ENCODE measurements at places on chromosomes 3 and 15.
A peak's percentile ranks its signal among the peaks of the same experiment; 100 is the strongest.

DNA sequence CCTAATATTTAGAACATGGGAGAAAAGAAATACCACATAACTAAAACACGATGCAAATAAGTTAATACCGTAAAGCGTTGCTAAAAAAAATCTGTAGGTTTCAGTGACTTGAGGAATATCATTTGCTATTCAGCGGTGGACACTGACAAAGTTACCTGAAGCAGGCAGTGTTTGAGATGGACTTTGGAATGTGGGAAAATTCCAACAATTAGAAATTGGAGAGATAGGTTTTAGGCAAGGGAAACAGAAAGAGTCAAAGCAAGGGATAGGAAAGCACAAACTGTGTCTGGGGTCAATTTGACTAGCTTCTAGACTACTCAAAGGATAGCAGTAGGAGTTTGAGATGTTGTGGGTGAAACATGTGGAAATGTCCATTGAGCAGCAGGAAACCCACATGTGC lies 173.0 kb downstream of the TIGIT start:
- DNase-seq, result no peak

DNA sequence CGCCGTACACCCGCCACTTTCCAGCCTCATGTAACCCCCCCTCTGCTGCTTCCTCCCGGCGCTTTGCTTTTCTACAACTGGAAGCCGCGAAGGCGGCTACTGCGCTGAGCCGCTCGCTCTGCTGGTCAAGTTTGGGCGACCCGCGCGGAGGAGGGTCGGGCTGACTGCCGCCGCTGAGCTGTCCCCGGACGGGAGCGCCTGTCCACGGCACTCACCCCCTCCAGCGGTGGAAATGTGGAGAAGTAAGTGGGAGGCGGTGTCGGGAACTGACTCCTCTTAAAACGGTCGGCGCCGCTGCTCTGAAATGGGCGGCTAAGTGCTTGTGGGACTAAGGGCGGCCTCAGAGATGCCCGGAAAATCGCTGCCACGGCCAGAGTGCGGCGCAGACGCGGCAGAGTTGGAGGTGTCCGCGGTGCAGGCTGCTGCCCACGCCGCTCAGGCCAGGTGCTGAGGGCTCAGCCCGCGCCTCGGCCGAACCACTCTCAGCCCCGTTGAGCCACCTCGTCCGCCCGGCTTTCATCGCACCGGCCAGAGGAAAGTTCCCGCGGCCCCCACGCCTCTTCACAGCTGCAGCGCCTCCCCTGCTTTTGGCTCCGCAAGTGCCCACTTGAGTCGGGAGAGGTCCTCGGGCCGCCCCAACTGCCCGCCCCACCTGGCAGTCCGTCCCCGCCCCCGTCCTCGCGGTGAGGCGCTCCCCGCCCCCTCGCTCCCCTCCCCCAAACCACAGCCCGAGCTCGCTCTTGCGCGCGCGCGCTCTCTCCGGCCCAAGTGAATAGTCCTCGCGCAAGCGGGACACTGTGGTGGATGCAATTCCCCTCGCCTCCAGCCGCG lies at the start of gene EPHA6:
Gene EPHA6 (plus strand): TSS at position 775 of the 831 bp plus-strand sequence.
- peak; percentile 0 for DNase-seq

- no peak for DNase-seq
Measured at GRCh38 chr3:166554023-166554422, 716.8 kb upstream of the BCHE start.

DNA sequence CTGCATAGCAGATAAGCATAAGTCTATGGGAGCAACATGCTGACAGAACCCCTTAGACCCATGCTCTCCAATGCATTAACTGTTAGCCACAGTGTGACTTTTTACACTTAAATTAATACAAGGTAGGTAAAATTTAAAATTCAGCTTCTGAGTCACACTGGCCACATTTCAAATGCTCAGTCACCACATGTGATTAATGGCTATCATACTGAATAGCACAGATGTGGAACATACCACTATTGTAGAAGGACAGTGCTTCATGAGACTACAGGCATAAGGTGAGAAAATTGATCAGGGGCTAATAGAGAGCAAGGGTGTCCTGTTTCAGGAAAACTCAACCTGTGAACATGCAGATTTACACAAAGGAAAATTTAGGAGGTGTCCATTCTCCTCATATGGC lies 357.0 kb upstream of the SEMA6D start:
- peak; percentile 2 for DNase-seq

GRCh38 chr3:37862903-37863815 lies 1.5 kb downstream of the CTDSPL start:
- peak; percentile 14 for DNase-seq

- DNase-seq, result no peak
Measured at GRCh38 chr3:23038471-23038870, 164.7 kb upstream of the UBE2E2 start.

DNA sequence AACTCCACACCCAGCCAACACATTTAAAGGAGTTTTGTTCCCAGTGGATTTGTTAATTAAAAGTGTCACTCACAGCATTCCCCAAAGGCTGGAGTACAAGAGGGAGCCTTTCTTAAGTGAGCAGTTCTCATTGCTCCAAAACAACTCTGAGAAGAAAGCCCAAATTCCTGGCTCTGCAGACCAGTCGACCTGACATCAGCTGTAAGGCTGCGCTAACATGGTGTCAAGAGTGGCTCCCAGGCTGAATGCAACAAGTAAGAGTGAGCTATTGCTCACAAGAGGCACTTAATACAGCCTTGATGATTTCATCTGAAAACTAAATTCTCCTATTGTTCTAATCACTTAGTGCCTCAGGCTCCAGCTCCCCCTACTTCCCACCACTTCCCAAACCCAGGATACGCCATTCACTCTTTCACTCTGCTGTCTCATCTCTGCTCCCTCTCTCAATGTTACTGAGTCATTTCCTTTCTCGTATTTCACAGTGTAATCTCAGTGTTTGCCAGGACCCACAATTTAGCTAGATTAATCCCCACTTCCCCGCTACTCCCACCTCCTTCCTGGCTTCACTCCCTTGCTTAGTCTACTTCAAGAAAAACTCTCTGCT lies 81.8 kb downstream of the WWTR1 start:
- DNase-seq, result peak; percentile 99

DNA sequence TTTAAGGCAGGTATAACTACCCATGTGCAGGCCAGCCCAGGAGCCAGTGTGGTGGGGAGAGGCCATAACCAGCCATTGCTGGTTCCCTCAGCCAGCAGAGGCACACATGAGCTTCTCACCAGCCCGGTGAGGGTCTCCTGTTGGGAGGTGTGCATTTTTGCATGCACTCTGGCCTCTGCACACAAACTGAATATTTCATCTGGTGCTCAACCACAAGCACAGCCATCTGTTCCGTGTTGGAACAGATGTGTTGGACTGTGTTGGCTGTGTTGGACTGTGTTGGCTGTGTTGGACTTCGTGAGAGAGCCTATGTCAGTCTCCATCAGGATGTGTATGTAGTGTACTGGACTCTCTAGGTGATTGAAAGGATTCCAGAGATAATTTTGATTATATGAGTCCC lies 67.2 kb downstream of the RPL39L start:
- no peak for DNase-seq

GRCh38 chr3:126555795-126556636 lies 2.7 kb downstream of the C3orf22 start:
- no peak for DNase-seq

- DNase-seq, result peak; percentile 13
Measured at GRCh38 chr15:29968099-29968894, 114.5 kb upstream of the GOLGA8J start.

GRCh38 chr3:136952292-136952691 lies 5.5 kb upstream of the IL20RB start:
- DNase-seq, result peak; percentile 53

DNA sequence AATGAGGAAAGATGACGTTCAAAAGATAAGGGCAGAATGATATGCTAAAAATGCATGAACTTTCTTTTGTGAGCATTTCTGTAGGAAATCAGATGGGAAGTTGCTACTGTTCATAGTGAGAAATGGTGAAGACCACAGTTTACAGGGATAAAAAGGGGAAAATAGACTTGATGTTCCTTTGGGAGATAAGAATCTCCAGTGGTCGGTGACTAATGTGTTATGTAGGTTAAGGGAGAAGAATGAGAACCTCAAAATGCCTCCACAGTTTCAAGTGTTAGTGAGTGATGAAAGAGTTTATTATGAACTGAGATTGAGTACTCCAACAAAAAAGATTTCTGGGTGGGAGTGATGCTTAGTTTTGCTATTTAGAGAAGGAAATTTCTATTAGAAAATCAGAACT lies 247.2 kb downstream of the LSAMP start:
- peak; percentile 21 for DNase-seq

- no peak for DNase-seq
Measured at GRCh38 chr15:67820122-67820991, 5.0 kb upstream of the SKOR1 start.

DNA sequence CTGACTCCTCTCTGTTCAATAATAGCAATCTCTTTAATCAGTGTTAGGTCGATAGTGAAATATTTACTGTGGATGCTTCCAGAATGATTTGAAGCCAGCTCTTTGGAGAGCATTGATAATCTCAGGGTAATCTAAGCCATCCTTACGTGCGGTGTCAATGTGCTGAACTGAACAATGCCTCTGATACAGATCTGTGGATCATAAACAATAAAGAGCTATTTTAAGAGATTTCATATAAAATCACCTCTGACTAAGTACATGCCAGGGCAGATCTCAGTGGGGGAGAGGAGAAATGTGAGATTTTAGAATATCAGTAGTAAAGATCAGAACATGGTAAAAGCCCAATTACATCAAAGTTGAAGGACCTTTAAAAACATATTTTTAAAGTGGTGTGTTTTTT lies 319.3 kb upstream of the GBE1 start:
- DNase-seq, result no peak

DNA sequence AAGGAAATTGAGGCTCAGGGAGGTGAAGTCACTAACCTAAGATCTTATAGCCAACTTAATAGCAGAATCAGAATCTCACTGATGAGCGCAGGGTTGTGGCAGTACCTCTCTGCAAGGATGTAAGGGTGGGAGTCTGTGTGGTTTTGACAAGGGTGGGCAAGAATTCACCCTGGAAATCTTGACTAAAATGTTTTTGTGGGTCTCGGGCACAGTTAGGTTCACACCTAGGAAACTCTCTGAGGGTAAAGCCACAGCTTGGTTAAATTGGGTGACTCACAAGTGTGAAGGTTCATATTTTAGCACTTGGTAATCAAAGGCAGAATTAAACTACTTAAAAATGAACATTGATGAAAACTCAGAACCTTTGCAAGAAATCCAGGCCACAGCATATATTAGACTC lies 178.2 kb upstream of the EOMES start:
- no peak for DNase-seq

GRCh38 chr3:12938258-12938711 lies 96.9 kb upstream of the RPL32 start:
- DNase-seq, result no peak

DNA sequence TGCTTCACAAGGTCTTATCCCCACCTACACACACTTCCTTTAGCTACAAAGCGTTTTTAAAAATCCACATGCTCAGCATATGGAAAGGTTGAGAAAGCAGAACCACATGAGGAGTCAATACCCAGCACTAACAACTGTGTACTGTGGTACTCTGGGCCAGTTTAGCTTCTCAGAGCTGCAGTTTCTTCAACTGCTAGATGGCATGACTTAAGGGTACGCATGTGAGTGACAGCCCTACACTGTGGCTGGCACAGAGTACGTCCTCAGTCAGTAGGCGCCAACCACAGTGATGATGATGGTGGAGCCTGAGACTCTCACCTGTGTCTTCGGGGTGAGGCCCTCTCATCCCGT lies 17.4 kb downstream of the CCDC12 start:
- DNase-seq, result no peak

DNA sequence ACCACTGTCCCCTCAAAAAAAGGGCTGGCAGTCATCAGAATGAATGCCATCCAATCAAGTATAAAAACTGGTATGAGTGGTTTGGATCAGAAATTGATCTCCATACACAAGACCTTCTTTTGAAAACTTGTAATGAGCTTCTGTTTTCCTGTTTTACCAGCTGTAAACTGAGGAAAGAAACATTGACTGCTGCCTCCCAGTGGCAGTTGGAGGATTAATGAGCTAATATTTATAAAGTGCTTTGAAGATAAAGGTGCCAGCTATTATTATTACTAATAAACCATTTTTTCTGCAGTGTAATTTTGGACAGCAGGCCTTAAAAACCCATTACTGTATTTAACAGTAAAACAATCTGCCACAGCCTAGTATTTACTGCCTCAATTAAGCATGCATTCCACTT lies 11.4 kb downstream of the CHL1 start:
- no peak for DNase-seq

DNA sequence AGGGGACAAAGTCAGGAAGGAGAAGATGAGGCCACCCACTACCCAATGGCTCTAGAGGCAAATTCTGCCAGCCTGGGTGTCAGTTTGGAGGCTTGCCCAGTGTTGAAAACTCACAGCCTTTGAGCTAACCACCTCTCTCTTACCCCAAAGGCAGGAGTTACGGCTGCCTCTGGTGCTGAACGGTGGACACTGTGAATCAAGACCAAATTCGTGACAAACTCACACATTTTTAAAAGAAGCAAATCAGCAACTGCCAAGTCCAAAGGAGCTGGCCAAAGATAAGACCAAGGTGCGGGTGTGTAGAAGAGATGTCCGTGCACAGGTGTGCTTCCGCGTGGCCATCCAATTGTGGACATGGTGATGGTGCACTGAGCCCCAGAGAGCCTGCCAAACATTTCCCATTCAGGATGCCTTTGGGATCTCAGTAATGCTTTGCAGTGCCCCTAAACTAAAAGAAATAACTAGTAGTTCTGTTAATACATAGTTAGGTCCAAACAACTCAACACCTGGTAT lies 74.6 kb downstream of the FAM174B start:
- DNase-seq, result no peak

GRCh38 chr15:67843571-67844387 lies 3.9 kb upstream of the RNU6-1 start:
- no peak for DNase-seq
